NCI-H2081 (cell line): ENCODE measurements at places on chromosomes 12 and 14.

DNA sequence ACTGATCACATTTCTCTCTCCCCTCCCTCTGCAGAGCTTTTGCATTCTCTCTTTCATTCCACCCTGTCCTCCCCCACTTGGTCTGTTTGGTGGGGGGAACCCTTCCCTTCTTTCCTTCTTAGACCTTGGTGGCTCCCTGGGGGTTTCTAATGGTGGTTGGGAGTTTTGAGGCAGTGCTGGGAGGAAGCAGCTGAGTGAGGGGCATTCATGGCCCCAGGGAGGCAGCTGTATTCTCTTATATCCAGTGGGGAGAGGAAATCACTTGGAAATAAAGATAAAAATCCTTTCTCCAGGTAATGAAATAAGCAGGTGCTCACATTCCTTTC, 13.3 kb downstream of the NGDN start:
- no peak for DNase-seq

DNA sequence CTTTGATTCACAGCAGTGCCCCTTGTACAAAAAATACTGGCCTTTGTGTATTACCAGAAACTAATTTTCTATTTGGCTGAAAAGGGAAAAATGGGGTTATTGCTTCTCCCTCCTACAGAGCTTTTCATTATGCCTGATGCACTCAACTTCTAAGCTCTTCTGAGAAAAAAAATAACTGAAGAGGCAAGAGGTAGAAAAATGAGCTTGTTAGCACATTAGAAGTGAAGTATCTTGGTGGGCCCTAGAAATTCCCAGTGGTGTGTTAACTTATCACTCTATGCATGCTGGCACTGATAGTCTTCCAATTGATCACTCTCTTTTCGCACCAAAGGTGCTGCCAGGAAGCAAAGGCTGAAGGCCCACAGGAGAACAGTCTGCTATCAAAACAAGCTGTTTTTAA, 17.1 kb downstream of the INSM2 start:
- DNase-seq: no peak

DNA sequence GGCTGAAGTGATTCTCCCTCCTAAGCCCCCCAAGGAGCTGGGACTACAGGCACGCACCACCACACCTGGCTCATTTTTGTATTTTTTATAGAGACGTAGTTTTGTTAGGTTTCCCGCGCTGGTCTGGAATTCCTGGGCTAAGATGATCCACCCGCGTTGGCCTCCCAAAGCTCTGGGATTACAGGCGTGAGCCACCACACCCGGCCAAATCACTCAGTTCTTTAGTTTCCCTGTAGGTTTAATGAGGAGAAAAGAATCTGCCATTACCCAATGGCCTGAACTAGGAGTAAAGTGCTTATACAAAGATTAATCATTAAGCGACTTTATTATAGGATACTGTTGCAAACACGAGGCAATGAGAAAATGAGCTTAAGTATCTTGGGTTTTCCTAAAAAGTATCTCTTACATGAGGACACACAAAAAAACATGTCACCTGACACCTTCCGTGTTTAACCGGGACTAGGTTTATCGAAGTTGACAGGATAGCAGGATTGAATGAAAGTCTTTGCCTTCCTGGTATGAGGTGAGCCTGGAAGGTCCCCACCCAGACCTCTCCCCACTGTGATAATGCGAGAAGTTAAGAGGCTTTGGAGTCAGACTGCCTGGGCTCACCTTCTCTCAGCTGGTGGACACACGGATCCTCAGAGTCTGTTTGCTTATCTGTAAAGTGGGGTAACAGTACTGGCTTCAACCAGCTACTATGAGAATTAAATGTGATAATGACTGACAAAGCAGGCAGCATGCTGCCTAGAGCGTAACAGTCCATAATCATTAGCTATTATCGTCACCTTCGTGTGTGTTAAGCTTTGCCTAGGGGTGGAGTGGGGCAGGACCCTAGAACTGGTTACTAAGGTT, 133.5 kb upstream of the KRAS start:
- DNase-seq: no peak

DNA sequence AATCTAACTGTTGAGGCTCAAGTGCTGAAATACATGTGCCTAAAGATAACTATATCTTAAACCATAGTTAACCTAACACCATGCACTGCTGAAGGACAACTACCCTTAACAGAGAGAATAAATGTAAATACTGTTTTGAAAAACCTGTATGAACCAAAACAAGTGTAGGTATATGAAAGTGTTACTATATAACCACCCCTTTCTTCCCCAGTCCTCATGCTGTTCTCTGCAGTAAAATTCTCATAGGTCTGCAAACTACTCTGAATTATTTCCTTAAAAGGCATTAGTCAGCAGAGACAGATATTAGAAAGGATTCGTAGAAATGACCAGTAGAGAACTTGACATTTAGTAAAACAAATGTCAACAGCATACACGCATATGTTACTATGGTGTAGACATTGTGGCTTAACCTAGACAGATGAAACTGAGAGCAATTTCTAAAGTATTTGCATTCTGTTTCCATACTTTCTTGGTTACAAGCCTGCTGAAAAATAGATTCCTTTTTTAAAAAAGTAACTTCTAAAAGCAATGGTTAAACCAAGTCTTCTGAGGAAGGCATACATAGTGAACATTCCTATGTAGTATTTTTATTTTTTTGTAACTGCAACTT, 13.9 kb downstream of the CSRP2 start:
- no peak for DNase-seq

DNA sequence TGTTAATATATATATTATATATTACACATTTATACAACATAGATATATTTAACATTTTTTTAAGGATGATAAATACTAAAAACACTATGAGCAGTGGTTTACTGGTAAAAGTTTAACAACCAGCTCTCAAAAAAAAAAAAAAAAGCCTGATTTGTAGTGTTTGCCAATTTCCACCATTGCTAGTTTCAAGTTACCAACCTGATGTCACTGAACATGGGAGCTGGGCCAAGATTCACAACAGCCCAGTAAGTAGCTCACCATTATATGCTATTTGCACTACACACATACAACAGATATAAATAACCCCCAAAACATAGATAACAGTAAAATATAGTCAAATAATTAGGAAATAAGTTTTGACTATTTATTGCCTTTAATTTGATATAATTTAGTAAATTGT, 28.9 kb upstream of the TMX1 start:
- peak; percentile 93 for DNase-seq

GRCh38 chr12:45549337-45549902, 180.1 kb upstream of the ARID2 start:
- DNase-seq: no peak

DNA sequence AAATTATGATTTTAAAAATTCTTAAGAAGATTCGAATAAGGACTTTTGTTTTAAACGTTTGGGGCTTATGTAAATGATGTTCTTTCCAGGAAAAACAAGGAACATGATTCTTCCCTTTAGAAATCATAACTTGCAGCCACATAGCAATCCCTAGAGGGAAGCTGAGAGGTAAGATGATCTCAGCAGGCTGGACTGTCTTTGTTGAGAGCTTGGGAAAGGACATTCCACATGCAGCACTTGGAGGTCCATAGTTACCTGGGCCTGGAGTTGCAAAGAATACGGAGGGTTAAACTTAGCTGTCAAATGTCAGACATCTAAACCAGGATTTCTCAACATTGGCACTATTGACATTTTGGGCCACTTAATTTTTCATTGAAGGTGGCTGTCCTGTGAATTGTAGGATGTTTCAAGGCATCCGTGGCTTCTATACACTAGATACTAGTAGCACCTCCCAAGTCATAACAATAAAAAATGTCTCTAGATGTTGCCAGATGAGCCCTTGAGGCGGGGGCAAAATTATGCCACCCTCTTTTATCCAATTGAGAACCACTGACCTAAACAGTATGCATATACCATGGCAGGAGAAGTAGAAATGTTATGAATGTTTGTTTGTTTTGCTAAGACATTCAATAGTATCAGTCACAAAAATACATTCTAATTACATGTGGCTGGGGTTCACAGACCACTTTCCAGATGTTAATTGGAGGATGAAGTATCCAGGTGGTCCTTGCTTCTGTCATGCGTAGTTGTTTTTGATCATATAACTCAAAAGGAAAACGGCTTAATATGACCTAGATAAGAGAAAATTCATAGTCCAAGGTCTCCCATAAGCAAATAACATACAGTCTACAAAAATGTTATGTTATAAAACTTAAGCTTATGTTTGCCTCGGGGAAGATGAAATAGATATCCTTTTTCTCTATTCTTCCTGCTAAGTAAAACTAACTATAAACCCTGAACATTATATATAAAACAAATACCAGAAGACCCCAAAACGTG, 30.5 kb downstream of the TTC6 start:
- DNase-seq: no peak

DNA sequence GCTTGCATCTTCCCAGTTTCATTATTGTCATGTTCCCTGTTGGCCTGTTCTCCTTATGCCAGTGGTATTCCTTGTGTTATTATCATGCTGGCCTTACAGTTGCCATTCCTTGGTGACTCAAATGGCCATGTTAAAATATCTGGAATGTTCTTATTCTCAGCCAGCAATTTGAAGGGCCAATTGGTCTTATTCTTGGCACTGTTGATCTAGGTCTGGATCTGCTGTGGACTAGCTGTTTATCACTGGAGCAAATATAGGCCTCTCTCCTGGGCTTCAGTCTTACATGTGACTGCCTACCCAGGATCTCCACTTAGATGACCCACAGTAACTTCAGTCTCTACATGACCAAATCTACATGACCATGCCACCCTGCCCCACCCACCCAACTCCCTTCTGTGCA, 5.4 kb downstream of the CIPC start:
- no peak for DNase-seq

- DNase-seq: no peak
Measured at GRCh38 chr12:49585477-49586459, 17.8 kb upstream of the MCRS1 start.

DNA sequence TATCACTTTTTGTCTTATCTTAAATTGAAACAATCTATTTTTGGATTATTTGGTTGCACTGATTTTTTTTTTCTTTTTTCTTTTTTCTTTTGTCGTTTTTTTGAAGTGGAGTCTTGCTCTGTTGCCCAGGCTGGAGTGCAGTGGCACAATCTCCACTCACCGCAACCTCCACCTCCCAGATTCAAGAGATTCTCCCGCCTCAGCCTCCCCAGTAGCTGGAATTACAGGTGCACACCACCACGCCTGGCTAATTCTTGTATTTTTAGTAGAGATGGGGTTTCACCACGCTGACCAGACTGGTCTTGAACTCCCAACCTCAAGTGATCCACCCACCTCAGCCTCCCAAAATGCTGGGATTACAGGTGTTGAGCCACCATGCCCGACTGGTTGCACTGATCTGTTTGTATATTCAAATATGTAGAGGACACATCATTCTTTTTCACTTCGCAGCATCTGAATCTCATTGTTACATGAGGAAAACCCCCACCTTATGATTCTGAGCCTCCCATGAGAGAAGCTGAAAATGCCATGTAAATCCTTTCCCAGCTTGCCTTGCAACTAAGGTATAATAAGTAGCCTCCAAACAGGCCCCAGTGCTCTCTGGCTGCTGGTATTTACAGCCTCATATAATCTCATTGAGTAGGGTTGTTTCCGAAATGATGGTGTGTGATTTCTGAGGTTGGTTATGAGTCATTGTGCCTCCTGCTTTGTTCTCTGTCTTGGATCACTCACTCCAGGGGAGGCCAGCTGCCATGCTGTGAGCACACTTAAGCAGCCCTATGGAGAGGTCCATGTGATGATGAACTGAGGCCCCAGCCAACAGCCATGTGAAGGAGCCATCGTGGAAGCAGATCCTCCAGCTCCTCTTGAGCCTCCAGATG, 5.2 kb upstream of the HSP90B1 start:
- peak; percentile 15 for DNase-seq

DNA sequence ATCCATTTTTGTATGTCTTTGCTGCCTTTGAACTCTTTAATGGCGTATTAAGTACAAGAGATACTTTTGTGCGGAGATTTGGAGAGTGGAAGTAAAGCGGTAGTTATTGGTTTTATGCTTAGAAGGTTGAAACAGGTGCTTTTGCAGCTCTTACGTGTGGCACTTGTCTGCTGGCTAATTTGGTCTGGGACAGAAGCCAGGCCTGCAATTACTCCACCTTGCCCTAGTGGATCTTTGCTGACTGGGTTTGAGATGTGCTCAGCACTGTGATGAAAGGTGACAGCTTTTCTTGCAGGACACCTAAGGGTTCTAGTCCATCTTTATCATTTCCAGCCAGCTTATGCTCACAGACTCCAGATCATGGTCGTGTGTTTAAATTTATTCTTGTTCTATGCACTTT, 252.5 kb downstream of the RPL10L start:
- DNase-seq: peak; percentile 47

DNA sequence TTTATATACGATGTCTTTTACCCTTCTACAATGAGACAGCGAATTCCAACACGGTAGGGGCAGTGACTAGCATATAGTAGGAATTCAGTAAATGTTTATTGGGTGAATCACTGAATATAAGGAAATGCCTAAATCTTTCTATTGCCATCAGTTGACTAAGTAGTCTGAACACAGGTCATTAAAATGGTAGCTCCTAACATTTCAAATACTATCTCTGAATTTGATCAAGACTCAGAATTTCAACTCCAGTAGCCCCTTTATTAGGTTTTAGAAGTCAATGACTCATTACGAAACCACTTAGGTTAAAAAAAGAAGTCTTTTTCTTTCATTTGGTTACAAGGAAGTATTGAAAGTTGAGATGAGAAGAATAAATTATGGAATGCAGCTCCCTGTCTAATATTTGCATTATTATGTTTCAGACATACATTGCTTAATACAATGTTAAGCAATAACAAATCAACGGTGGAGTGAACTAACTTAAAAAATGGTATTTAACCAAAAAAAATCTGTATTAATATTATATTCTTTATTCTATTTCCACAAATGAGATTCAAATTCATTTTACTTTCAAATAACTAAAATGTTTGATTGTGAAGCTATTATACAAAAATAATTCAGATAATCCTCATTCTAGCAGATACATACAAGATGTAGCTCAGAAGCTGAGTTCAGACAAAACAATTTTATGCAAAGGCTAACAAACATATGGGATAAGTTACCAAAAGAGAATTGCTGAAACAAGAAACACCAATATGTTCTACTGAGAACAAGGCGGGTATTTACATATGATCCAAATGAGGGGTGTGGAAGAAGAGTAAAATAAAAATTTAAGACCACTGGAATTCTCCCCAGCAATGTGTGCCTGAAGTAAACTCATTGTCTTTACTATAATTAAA, 302.7 kb downstream of the CEP128 start:
- DNase-seq: no peak

- no peak for DNase-seq
Measured at GRCh38 chr12:47773858-47774580, 981 bp downstream of the SLC48A1 start.

- DNase-seq: no peak
Measured at GRCh38 chr14:50055461-50056228, 60.7 kb downstream of the VCPKMT start.
